ENCODE measurements at places on chromosomes 7 and 10. TPM values are rescaled to one million over a fixed set of nuclear protein-coding genes. Genes with fewer than 3 reads are reported as not detected.

DNA sequence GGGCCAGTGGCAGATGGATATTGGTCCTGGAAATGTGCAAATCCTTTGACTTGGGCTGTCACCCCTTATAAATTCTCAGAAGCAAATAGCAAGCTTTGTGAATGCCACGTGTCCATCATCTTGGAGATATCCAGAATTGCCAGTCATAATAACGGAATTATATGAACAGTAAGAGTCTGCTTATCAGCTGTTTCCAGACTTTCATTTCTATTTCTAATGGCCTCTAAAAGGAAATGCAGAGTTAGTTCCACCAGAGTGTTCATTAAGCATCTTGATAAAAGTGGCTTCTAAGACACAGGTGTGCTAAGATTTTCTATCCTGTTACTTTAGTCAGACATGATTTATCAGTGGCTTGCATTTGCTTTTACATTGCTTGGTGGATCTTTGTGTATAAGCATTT is 87.4 kb downstream of the RAMP3 start:
- DNase-seq: no peak

GRCh38 chr10:132990684-132991545 is 48.5 kb upstream of the CFAP46 start:
- no peak for DNase-seq

GRCh38 chr10:94213001-94213530 is 149.7 kb downstream of the NOC3L start:
- DNase-seq: peak; percentile 59

- no peak for DNase-seq
Observed at GRCh38 chr7:39647816-39648215, 24.4 kb downstream of the RALA start.

DNA sequence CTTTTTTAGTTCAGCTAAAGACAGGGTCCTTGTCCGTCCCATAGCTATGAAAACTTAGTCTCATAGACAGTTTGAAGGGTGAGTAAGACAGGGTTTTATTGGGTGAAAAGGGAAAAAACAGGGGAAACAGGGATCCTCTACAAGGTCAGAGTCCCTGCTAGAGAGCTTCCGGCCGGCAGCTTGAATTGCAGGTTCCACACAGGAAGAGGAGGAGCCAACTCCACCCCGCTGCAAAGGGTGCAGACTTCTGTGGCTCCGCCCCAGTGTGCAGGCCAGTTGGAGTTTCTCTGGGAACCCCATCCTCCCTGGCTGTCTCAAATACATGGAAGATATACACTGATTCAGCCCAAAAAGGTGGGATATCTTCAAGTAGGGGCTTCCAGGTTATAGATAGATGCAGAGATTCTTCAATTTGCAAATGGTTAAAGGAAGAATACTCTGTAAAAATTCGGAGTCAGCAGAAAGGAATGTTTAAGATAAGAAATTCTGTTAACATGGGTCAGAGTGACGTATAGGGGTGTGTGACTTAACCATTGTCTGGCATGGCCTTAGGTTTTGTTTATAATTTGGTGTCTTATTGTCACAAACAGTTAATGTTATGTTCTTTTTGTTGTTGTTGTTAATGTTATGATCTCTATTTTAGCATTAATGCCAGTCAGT is 34.6 kb upstream of the HECW1 start:
- DNase-seq: peak; percentile 47

GRCh38 chr7:158956805-158957509 is 100.6 kb downstream of the DYNC2I1 start:
- DNase-seq: no peak

Gene SLC29A3
- 1.2 TPM for total RNA-seq

All from fibroblast of the aortic adventitia (primary cell).